Prostate gland (tissue), 2 donors: ENCODE measurements at places on chromosomes 1 and 21. TPM values are rescaled to one million over a fixed set of nuclear protein-coding genes. Genes with fewer than 3 reads are reported as not detected.

- H3K36me3 ChIP-seq, result peaks cover 23% of the 10 kb centered on the region
- H3K27me3 ChIP-seq, result no peaks in the 10 kb centered on the region
- peak; percentile 82 for DNase-seq
- H3K27ac ChIP-seq, result peak overlapping the region; percentile 86
Measured at GRCh38 chr1:156129687-156130577, 15.4 kb downstream of the LMNA start.

- H3K4me1 ChIP-seq, result peaks cover 6% of the 10 kb centered on the region
- DNase-seq, result peak; percentile 39
- no peaks in the 10 kb centered on the region for H3K27me3 ChIP-seq
- H3K36me3 ChIP-seq, result no peaks in the 10 kb centered on the region
- H3K4me3 ChIP-seq, result no peak overlapping the region
Measured at GRCh38 chr21:36330904-36331303, 10.9 kb downstream of the MORC3 start.

- no peaks in the 10 kb centered on the region for H3K36me3 ChIP-seq
- no peak overlapping the region for H3K27ac ChIP-seq
- H3K4me1 ChIP-seq, result no peaks in the 10 kb centered on the region
- DNase-seq, result no peak
- H3K4me3 ChIP-seq, result no peak overlapping the region
- H3K27me3 ChIP-seq, result no peaks in the 10 kb centered on the region
Measured at GRCh38 chr1:219130366-219130935, 43.2 kb upstream of the LYPLAL1 start.

DNA sequence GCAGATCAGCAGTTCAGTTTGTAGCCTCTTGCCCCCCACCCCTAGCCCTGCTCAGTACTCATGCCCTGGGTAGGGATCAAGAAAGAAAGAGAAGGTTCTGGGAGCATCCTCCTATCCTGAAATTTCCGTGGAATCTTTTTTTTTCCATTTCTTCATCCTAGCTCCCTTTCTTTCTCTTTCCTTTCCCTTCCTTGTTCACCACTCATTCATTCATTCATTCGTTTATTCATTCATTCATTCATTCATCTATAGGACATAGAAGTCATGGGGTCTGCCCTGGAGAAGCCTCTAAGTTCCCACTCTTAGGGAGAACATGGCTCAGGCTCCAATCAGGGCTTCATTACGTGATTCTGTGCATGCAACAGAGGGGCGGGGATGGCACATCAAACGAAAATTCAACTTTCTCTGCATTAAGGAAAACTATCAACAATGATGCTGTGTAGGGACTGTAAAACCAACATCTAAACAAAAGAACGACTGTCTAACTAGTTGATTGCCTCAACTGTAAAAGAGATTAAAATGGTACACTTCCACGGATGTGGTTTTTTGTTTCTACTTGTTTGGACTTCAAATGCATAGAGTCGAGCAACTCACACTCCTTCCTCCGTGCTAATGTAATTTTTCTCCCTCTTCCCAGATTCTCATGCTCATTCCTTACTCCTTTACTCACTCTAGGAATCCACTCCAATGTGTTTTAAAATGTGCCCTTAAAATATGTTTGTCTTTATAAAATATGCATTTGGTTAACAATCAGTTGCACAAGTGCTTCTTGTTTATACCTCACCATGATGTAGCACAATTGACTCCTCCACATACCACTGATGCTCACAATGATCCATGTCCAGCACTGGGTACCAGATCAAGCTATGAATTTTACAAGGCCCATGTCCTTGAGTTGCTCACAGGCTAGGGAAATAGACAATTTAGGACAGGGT lies 101.2 kb upstream of the SLC2A1 start:
- no peaks in the 10 kb centered on the region for H3K36me3 ChIP-seq
- no peak overlapping the region for H3K4me3 ChIP-seq
- H3K27ac ChIP-seq, result no peak overlapping the region
- no peaks in the 10 kb centered on the region for H3K27me3 ChIP-seq
- no peaks in the 10 kb centered on the region for H3K4me1 ChIP-seq

The RGSL1 gene
- total RNA-seq, result 1.2 TPM

The CR1L gene
- total RNA-seq, result not detected
